ENCODE measurements at places on chromosomes 11 and 22.

DNA sequence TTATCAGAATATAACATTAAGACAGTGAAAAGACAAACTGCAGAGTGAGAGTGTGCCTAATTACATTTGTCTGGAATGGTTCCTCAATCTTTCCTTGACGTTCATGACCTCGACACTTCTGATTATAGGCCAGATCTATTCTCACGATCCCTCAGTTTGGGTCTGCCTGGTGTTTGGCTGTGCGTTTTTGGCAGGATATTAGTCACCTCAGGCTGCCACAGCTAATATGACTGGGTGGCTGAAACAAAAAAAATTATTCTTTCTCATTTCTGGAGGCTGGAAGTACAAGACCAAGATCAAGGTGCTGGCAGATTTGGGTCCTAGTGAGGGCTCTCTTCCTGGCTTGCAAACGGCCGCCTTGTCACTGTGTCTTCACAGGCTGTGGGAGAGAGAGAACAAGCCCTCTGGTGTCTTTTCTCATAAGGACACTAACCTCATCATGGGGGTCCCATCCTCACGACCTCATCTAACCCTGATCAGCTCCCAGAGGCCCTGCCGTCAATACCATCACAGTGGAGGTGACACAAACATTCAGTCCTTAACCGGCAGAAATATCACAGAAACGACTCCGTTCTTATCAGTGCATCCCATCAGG is 23.2 kb downstream of the IFITM10 start:
- no peak for DNase-seq

GRCh38 chr11:45607995-45608394 is 57.4 kb downstream of the CHST1 start:
- DNase-seq, result no peak

GRCh38 chr11:9884601-9885000 is 220.7 kb downstream of the SWAP70 start:
- DNase-seq, result no peak

DNA sequence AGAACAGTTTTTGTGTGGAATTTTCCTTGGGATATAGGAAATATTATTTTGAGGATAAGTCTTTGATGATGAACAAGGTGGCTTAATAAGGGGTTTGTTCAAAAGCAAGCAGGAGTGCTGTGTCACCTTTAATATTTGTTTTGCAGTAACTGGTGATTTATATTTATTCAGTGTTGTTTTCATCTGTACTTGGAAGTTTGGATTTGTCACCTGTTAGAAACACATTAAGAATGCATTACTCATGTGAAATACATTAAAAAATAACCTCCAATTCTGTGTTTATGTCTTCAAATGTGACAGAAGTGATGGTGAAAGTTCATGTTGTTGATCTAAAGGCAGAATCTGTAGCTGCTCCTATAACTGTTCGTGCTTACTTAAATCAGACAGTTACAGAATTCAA is 70.5 kb downstream of the DKK3 start:
- DNase-seq, result no peak

DNA sequence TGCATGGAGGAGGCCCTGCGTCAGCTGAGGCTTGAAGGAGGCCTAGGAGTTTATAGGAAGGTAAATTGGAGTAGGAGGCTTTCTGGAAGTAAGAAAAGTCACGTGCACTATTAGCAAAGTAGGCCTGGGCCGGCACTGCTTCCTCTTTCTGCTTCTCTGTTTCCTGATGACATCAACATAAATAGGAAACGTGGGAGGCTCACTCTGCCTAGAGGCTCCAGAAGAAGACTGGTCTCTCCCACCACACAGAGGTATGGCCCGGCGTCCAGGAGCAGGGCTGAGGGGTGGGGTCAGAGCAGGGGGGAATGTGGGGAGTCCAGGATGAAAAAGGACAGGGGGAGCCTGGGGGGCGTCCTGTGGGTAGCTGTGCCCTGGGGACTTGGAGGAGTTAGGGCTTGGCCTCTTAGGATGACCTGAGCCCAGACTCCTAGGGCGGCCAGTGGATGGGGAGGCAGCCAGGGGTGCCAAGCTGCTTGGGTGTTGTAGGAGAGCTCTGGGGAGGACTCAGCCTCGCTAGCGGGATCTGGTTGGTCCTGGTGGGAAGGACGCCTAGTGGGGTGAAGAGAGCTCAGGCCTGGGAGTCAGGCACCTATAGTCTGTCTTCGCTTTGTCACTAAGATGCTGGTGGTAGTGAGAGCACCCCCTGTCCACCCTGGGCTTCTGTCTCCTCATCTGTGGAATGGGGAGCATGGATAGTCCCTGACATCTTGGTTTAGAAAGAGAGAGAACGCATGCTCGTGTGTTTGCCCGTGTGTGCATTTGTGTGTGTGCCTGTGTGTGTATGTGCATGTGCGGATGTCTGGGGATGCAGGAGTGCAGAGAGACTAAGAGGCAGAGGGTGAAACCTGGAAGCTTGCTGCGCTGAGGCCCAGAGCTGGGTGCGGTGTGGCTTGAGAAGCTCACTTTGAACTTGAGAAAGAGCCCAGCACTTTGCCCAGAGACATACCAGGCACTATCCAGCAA is at the start of gene CSF2RB:
Gene CSF2RB, plus strand, starts transcription at position 202 of the 963 bp plus-strand sequence. CDS start 8,580 bp downstream, outside the sequence.
- DNase-seq, result no peak

Measured in NCI-H2107 (cell line).